ENCODE measurements at places on chromosomes 3 and 15. TPM values are rescaled to one million over a fixed set of nuclear protein-coding genes. Genes with fewer than 3 reads are reported as not detected.

DNA sequence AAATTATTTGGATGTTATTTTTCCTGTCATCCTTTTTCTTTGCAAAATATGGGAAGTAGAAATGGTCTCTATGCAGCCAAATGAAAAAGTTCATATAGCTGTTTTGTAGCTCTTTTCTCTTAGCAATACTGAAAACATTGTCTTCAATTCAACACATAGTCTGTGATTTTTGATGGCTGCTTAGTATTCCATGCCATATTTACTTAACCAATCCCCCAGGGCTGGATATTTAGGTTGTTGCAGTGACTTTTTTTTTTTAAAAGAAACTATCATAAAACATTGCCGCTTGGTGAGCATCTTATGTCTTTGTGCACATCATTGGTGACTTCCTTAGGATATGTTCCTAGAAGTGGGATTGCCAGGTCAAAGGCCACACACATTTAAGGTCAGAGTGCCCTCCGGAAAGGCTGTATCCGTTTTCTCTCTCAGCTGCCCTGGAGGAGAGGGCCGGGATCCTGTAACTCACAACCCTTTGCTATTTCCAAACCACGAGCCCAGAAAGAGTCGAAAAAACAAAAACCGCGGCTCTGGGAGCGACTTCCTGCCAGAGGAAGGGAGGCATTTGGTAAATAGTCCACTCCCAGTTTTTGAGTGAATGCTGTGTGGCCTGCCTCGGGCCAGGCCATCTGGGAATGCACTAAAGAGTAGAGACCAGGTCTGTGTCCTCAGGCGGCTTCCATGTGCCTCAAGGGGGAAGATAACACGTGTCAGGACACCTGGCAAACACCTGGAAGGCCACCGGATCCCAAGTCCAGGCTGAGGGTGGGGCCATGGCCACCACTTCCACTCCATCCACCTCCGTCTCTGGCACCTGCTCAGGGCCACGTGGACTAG, 41.9 kb downstream of the SMAD6 start:
- no peak for DNase-seq

DNA sequence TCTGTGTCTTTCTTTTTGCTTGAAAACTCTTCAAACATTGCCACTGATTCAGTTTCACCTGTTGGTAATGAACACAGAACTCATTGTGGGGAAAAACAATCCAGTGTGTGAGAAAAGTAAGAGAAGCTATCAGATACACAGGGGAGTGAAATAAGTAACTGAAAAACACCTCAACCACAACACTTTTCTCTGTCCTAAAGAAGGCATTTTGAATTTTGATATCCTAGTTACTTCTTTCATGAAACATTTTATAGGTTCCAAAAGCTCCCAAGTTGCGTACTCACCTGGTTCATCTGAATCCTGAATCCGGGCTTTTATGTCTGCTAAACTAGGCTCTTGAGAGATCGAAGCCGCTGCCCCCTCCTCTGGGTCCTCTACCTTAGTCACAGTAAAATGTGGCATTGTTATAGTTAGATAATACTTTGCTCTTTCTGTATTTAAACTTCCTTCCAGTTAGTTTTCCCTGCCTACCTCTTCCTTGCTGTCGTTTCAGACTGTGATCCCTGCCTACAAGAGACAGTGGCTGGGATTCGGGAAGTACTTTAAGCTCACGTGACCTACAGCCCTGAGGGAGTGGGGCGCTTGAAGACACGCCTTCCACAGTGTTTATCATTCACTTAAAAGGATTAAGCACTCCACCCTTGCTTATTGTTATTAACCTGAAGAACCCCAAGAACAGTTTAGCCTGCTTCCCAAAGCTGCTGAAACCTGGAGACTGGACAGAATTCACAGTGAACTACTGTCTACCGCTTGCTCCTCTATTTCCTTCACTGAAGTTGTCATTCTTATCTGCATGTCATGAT, 19.1 kb downstream of the SLC12A6 start:
- DNase-seq: peak; percentile 17

The CSPG5 gene
- total RNA-seq: 0.20 TPM

The ILDR1 gene
- total RNA-seq: not detected

The C3orf70 gene
- 0.67 TPM for total RNA-seq

DNA sequence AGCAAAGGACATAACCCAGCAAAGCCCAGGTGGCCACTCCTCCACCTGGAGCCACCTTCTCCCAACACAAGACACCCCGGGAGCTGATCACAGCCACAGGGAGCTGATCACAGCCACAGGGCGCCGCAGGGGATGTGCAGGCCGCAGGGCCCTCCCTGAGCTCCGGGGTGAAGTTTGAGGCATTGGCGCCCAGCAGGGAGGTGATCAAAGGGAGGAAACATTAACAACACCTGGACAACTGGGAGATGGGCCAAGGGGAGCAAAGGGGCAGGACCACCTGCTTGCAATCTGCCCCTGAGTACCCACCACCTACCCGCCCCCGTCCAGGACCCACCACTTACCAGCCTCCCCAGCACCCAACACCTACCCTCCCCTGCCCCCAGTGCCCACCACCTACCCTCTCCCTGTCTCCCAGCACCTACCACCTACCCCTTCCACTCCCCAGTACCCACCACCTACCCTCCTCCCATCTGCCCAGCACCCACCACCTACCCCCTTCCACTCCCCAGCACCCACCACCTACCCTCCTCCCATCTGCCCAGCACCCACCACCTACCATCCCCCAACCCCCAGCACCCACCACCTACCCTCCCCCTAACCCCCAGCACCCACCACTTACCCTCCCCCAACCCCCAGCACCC, 2.4 kb downstream of the UROC1 start:
- DNase-seq: no peak

GRCh38 chr3:112782491-112782890, 64.2 kb downstream of the CD200R1L start:
- no peak for DNase-seq

The PLA2G4E gene
- total RNA-seq: not detected

DNA sequence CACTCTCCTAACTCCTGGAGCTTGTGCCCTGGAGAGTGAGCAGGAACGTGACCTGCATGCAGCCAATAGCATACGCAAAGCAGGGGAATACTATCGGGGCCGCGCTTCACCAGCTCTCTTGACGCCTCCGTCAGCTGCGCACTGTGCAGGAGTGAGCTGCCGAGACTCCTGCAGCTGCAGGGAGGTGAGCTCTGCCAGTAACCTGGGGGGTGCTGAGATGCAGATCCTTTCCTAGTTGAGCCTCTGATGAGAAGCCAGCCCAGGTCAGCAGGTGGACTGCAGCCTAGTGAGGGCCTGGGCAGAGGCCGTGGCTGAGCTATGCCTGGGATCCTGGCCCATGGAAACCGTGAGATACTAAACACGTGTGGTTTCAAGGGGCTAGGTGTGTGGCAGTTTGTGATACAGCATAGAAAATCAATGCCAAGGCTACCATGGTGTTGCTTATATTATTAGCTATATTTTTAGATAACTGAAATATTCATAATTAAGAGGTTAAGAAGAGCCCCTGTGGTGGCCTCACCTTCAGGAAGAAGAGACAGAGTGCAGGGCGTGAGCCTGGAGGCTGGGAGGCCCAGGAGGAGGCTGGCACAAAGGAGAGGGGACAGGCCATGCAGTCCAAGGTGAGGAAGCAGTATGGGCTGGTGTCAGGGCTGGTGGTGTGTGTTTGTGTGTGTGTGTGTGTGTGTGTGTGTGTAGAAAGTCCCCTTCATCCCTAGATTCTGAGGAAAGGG, 5.9 kb upstream of the DNAJB8 start:
- DNase-seq: no peak

DNA sequence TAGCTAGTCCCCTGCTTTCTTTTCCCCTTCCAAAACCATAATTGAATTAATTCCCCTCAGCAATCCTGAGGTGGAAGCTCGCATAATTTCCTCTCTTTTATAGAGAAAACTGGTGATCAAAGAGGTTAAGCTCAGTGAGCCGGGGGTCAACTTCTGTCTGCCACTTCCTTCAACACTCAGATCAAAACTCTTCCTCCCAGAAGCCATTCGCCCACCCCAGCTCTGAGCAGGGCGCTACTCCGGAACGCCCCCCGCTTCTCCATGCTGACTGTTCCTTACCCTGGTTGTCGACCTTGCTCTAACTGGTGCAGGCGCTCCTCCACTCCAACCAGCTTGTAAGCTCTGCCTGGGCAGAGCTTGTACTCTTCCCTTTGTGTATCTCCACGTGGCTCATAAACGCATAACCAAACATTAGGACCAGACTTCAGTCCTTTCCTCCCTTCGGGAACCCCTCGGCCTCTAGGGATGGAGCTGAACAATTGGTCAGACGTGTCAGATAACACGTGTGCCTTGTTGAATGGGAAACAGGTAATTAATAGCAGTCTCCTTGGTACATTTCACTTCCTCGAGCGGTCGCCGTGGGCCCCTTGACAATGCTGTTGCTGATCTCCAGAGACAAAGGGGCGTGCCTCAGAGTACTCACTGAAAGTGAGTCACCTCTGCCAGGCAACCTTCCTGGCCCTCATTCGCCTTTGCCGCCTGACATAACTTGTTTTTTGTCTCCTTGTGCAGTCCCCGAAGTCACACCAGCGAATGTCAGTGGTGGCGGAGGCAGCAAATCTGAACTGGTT, 71.8 kb downstream of the IL5RA start:
- no peak for DNase-seq

DNA sequence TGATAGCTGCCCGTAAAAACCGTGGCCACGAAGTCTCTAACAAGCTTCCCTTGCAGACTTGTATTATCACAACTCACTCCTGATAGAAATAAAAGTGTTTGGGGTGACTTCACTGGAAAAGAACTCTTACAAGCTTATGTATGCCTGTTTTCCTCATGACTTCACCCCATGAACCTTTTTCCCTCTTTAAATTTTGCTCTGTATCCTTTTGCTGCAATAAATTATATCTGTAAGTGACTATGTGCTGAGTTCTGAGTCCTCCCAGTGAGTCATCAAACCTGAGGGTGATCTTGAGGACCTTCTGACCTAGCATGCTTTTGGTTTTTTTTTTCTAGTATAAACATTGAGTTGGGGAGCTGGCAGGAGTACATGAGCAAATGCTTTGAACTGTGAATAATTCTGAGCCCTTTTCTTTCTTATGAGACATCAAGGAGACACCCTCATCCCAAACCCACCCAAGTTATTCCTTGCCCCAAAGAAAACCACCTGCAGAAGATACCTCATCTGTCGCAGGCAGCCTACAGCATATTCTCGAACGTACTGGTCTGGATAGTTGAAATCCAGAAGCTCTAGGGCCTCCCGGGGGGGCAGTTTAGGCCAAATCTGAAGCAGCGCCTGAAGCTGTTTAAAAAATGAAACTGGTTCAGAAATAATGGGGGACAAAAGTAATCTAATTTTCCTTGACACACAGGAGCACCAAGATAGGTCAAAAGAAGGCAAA, 85.9 kb downstream of the FAIM start:
- DNase-seq: no peak

DNA sequence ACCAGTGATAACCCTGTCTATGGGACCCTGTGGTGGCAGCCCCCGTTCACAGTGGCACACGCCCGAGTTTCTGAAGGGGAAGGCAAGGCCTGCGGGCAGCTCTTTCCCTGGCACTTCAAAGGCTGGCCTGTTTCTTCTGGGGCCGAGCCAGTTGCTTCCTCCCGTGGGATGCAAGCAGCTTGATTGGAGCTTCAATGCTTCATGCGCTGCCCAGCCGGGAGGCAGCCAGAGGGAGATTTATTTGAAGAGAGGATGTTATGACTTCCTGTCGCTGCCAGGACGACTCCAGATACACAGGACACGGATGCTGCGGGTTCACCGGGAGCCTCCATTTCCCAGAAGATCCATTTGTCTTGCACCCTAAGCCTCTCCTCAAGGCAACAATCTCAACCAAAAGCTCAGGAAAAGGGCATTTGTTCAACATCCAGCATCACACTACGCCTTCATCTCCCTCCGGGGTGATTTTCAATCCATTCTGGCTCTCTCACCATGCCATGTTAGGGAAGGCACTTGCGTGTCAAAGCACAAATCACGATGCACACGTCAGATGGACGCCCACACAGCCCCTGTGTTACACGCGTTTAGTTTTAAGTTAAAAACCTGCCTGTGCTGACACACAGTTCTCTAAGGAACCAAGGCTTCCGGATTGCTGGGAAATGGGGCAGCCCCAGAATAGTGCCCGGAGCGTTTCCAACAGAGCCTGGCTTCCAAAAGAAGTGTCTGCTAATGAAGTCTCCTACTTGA, 330.2 kb downstream of the OCA2 start:
- no peak for DNase-seq

- DNase-seq: no peak
Observed at GRCh38 chr3:45807133-45807532, 10.8 kb upstream of the SLC6A20 start.

DNA sequence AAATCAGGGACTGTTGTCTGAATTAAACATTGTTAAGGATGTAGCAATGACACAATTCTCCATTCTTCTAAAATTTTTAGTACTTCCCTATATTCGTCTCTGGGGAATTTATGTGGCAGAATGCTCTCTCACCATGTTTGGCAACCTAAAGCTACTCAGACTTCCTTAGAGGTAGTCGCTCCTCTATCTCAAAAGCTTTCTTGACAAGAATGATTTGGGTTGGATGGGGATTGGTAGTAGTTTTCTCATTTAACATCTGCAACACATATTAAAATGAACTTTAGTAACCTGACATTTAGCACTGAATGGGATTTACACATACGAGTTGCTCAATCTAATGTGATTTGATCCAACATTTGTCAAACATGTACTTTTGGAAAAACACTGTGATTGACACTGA, 233.3 kb downstream of the RBMS3 start:
- no peak for DNase-seq

All from gastrocnemius medialis (tissue), 4 donors.